GM12878 (cell line): ENCODE measurements at places on chromosomes 4 and X.

DNA sequence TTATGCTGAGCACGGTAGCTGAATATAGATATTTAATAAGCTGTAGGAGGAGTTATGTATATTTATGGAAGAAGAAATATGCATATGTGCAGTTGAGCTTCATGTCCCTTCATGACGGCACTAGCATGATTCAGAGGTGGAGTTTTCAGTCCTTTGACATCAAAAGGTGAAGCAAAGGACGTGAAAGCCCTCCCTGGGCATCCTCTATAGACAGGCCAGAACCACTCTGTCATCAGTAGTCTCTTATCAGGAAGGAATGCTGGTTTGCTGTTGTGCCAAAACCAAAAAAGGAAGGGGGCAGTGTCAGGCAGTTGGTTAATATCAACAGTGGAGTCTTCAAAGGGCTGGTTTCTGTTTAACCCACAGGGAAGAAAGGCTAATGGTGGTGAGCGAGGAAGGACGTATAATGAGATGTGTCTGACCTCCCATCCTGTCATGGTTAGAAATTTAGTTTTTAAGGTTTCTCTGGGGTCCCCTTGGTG lies 23.5 kb upstream of the IL2 start:
- no peak for DNase-seq

DNA sequence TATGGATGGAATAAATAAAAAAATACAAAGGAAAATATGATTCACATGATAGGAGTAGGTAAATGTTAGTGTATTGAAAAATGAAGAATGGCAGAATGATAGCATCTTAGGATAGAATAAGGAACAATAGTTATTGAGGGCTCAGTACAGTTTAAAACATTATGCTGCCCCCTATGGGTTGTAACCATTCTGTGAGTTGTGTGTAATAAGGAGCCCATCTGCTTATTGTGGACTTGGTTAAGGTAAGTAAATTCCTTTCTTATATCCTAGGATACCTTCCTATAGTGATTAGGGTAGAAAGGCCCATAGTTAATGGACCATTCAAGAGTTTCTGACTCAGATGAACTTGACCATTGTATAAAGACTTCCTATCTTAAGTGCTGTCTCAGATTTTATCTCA lies 195.8 kb downstream of the PDHA2 start:
- no peak for DNase-seq

DNA sequence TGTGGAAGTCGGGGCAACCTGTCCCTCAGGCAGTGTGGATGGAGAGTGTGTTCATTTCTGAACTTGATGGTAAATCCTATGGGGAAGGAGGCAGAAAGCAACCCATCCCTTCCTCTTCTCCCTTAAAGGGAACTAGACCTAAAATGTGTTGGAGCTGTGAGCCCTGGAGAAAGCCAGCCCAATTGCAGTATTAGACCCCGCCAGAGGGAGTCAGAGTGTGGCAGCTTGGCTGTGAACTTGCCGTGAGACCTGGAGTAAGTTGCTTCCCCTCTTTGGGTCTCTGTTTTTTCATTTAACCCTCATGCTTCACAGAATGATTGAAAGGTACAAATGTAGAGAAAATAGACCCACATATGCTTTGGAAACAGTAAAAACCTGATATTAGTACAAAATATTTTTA lies 108.7 kb upstream of the PAK3 start:
- no peak for DNase-seq

DNA sequence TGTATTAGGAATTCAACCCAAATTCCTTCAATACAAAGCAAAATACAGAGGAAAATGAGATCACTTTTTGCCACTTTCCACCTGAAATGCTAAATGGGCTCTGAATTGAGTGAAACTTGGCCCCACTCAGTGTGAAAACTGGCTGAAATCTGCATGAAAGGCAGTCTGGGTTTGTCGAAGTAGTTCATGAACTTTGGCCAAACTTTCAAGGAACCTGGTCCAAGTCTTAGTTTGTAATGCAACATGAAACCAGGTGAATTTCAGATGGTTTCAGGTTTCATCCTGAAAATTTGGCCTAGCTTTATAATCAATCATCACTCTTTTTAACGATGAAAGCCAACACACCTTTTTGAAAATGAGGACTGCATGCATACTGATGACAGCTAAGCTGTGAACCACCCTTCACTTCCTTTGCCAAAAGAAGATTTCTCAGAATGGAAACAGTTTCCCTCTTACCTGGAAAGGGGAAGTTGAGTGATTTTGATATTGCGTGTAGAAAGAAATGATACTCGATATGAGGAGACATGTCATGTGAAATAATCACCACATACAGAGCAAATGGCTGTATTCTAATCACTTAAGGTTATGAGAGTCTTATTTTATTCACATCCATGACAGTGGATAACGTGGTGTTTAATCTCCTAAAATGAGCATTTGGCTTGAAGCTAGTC lies 209.9 kb upstream of the ETNPPL start:
- peak; percentile 1 for DNase-seq

DNA sequence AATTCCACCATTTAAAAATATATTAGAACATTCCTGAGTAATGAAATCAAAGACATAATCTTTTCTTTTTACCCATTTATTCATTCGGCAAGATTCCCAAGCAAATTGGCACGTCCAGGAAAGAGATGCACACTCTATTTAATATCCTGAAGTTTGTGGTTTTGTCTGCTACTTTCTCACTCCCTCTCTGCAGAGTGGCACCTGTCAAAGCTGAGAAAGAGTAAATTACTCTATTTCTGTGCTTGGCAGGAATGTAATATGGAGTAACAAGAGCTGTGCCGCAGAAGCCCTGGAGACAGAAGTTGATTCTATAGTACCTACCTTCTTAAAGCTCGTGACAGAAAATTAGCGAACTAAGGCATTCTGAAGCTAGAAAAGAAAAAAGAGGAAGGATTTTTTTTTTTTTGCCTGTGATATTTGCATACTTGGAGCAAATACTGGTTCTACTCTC lies 5.5 kb downstream of the GSTCD start:
- no peak for DNase-seq

DNA sequence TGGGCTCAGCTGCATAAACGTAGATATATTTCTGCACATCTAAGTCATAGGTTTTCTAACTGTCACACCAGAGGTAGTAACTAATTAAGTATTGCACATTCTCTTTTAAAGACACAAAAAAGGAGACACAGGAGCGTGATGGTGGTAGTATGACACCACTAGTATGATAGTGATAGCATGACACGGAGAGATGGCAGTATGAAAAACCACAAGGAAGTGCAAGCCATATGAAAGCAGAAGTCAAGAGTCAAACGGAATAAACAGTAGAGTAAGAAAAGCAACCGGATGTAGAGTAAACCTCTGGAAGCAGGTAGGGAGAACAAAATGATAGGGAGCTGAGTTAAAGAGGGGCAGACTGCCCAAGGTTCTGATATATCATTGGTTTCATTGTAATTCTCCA lies 382.2 kb upstream of the INTU start:
- DNase-seq, result no peak

DNA sequence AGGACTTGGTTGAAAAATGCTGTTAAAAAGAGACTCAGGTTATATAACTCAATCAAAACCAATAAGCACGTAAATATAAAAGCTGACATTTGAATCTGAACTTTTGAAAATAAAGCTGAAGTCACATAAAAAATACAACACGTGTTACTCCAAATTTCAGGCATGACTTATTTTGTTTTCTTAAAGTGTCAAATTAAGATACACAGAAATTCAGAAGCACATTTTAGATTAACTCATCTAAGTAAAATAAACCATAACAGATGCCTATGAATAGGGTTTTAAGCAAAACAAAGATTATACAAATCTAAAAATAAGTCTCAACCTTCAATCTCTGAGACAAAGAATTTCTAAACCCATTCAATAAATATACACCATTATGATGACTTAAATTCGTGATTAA lies 124.8 kb downstream of the ANTXR2 start:
- DNase-seq, result no peak

DNA sequence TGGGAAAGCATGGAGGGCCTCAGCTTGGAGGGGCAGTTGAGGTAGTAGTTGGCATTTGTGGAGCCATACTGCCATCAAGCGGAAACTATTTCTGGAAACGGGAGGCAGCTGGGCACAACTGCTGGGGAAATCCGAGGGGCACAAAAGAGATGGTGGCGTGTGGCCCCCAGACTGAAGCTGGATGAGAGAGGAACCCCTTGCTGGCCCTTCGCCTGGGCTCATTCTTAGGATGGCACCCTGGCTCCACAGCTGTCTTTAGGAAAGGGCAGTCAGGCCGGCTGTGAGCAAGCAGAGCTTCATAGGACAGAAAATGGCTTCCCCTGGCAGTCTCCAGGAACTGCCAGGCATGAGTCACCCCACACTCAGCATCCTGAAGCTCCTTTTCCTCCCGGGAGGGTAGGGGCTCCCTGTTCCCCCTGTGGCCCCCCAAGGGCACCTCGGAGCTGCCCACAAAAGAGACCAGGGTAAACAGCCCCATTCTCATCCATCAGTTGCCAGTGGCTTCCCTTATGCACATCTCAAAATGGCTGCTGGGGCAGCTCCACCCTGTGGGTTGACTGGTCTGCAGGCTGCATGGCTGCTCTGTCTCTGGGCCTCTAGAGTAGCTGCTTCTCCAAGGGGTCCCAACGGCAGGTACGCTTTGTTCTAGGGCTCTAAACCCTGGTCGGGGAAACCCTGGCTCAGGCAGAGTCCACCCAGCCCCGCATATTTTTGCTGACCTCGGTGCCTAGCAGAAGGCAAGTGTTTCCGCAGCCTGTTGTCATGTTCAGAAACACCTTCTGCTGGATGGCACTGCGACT lies 64.7 kb downstream of the NBDY start:
- no peak for DNase-seq

DNA sequence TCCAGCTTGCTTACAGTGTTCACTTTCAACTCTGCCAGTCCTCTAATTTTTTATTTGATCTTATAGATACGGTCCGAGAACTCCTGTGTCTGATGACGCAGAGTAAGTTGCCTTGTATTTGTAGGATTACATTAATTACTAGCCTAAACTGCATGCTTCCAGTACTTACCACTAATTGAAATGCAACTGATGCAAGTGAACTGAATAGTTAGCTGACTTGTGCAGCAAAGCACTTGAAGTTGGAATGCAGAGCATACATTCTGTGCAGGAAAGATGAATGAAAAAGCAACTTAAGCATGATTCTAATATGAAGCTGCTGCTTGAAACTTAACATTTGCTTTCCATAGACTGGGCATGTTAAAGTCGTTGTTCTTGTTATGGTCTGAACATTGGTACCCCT lies 100.9 kb downstream of the LIMCH1 start:
- no peak for DNase-seq

- DNase-seq, result no peak
Measured at GRCh38 chr4:138218976-138219375, 23.2 kb downstream of the SLC7A11 start.

GRCh38 chr4:26289401-26289800 lies 31.4 kb upstream of the RBPJ start:
- no peak for DNase-seq

DNA sequence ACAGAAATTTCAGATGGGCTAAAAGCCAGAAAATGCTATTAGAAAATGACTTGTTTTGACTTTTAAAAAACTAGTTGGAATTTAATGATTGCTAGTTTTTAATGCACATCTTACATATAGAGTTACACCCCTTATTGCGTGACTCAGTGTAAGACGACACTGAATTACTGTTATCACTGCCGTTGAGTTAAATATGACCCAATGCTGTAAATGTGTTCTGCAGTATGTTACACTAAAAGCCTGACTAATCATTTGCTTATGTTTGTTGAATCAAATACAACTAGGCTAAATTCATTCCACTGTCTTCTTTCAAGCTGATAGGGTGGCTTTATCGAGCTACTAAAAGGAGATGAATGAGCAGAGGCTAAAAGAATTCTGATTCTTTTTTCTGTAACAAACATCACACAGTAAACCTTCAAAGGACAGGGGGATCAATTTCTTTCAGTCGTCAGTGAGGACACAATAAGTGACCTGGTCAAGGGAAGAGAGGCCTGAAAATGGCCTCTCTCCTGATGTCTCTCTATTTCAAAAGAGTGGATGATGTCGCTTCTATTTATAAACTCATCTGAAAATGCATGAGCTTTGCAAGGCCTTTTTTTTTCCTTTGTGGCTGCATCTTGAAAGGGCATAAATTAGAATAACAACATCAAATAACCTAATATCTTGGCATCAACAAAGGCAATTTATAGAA lies 142.2 kb upstream of the KCNIP4 start:
- no peak for DNase-seq

GRCh38 chrX:22313766-22314165 lies 41.1 kb downstream of the CBLL2 start:
- no peak for DNase-seq

- DNase-seq, result no peak
Measured at GRCh38 chr4:147737623-147738022, 5.7 kb downstream of the ARHGAP10 start.

DNA sequence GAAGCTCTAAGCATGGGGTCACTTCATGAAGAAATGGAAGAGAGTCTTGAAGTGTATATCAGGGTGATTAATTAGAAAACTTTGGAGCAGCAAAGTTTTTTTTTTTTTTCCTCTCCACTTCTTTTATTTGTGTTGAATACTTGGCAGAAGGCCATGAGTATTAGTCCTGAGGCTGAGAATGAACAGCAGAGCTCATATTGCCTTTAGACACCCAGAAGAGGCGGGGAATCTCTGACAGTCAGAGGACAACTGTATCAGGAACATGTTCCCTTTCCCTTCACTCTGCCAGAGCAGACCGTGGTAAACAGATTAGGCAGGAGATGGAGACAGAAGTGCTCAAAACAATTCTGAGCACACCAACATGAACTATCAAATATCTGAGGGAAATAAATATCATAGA lies 300.9 kb downstream of the FAM47A start:
- DNase-seq, result no peak

DNA sequence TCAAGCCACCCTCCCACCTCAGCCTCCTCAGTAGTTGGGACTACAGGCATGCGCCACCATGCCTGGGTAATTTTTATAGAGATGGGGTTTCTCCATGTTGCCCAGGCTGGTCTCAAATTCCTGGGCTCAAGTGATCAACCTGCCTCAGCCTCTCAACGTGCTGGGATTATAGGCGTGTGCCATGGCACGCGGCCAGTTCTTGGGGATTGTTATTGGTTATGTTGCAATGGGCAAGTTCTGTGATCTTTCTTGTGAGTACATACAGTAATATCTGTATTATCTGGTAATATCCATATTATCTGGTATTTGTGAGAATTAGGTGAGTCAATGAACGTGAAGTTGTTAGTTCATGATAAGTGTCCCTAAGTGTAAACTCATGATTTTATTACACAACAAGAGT lies 90.3 kb upstream of the TBL1X start:
- DNase-seq, result no peak

GRCh38 chrX:114390251-114390796 lies 193.6 kb upstream of the HTR2C start:
- no peak for DNase-seq

- no peak for DNase-seq
Measured at GRCh38 chrX:151476604-151477303, 79.7 kb downstream of the VMA21 start.

DNA sequence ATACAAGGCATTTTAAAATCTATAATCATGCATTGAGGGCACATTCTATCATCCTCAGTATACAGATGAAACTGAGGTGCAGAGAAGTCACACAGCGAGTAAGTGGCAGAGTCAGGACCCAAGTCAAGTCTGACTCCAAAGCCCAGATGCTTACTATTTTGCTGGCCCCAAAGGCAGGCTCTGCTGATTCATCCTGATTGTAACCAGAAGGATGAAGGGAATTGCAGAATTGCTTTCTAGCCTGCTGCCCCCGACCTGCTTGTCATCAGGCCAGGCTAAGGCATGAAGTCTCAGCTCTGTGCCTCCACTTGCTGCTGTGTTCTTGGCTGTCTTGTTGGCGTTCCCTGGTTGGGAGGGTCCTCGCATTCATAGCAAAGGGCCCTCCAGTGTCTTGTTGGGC lies 62.7 kb downstream of the SLC9A6 start:
- no peak for DNase-seq
